ENCODE measurements at places on chromosomes 4 and X.

DNA sequence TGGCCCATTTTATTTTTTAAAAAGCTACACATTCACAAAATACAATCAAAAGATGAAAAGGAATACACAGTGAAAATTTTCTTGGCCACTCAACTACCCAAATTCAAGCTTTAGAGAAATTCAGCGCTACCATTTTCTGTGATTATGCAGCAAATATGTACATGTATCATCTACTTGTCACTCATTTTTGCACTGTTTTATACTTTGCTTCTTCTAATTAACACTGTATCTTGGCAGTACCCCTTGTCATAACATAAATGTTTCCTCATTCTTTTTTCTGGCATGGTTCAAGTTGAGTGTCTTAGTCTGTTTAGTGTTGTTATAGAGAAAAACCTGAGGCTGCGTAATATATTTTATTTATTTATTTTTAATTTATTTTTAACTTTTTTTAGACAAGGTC is 15.7 kb upstream of the PPID start:
- DNase-seq, result no peak

DNA sequence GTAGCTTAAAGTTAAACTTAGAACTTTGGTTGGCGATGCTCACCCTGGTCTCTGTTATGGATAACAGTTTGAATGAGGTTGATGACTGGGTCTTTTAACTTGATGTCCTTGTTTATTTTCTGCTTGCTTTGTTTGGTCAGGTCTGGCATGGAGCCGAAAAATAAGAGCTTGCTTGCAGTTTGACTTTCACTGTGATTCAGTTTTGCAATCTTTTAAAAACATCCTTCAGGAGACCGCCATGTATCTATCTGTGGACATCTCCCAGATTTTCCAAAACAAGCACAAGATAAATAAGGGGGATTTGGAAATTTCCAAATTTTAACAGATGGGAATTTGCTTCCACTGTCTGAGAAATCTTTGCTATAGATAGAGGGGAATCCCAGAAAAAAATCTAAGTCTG is 246.7 kb downstream of the PALLD start:
- no peak for DNase-seq

GRCh38 chr4:164617426-164617825 is 136.5 kb upstream of the SMIM31 start:
- DNase-seq, result no peak

DNA sequence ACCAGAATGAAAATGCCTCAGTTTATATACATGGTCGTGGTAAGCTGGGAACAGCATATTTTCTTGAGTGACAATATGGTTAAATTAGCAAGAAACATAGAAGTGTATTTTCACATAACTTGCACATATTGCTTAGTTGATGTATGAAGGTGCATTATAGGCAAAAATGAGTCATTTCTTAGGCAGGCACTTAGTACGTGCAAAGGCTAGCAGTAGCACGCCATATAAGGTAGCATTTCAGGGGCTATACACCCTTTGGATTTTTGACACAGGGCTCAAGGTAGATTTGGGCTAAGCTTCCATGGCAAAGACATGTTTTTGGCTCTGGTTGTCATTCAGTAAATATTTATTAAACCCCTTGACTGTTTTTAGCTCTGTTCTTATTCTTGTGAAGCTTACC is 33.1 kb downstream of the PCDH7 start:
- no peak for DNase-seq

GRCh38 chr4:4501679-4502078 is 40.2 kb downstream of the STX18 start:
- DNase-seq, result no peak

GRCh38 chr4:173415885-173416653 is 17.2 kb upstream of the SCRG1 start:
- no peak for DNase-seq

DNA sequence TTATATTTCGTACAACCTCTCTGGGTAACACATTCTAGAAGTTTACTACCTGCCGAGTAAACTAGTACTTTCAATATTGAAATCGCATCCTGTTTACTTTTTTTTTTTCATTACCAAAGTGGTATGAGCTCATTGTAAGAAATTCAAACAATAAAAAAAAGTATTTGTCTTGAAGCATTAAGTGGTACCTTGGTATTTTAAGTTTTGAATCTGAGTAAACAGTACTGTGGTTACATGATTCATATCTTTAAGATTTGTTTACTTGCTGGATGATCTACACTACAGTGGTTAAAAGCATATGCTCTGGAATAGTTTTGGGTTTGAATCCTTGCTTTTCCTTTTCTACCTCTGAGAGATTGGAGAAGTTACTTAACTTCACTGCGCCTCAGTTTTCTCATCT is 3.8 kb upstream of the MMGT1 start:
- no peak for DNase-seq

GRCh38 chr4:87579478-87579877 is 28.9 kb upstream of the DSPP start:
- DNase-seq, result no peak

- DNase-seq, result peak; percentile 54
Measured at GRCh38 chr4:98572697-98573096, 85.7 kb downstream of the TSPAN5 start.

- DNase-seq, result no peak
Measured at GRCh38 chr4:53959343-53960120, 104.9 kb downstream of the CHIC2 start.

DNA sequence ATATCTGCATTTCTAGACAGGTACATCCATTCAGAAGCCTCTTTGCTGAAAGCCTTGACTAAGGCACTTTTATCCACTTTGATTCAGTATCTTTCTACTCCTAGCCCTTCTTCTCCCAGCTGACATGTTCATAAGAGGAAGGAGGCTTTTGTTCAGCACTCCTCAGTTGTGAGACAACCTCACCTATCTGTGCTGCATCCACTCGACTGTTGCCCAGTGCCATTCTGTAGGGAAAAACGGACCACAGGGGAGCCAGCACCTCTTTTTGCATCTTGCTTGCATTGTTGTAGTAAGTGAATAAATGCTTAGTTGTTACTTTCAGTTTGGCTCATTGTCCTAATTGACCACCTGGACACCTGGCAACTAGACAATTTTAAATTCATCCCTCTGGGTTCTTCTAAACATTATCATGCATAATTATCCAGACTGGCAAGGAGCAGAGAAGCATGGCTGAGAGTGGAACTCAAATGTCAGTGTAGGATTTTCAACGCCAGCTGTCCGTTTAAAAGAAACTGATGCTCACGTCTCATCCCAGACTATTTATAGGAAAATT is 83.8 kb upstream of the BOD1L1 start:
- DNase-seq, result peak; percentile 81

DNA sequence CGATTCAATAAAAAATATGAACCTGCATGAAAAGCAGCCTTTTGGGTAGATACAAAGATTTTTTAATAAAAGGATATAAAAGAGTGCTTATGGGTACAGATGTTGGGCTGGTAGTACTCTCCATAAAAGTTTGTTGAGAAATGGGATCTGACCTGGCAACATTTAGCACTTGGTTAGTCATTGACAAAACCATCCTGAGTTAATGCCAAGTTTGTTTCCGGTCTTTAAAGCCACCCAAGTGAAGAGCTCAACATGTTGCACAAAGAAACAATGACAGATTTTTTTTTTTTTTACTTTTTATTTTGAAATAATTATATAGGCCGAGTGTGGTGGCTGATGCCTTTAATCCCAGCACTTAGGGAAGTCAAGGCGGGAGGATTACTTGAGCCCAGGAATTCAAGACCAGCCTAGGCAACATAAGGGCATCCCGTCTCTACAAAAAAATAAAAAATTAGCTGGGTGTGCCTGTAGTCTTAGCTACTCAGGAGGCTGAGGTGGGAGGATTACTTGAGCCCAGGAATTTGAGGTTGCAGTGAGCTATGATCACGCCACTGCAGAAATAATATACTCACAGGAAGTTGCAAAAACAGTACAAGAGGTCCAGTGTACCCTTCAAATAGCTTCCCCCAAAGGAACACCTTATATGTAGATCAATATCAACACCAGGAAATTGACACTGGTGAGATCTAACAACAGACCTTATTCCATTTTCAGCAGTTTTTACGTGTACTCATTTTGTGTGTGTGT is 16.6 kb downstream of the CHST7 start:
- DNase-seq, result no peak

DNA sequence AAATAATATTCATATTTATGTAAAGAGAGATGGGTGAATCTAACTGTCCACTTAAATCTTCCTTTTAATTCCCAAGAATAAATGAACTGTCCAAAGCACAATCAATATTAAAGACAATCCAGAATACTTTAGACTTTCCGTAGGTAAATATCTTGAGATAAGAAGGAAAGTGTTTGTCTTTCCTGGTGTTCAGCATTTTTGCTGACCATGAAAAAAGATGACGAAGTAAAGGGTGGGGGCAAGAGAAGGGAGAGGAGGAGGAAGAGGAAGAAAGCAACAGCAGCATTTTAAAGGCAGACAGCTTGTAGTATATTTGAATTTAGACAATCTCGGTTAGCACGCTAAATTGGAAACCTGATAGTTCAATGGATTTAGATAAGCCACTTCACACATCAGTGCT is 498.2 kb downstream of the KCNIP4 start:
- peak; percentile 61 for DNase-seq

- no peak for DNase-seq
Measured at GRCh38 chrX:115560211-115560977, 580 bp upstream of the PLS3 start.
